ENCODE measurements at places on chromosomes 12 and 14.

- DNase-seq, result peak; percentile 16
Observed at GRCh38 chr12:125092108-125092871, 27.1 kb downstream of the AACS start.

- DNase-seq, result peak; percentile 85
Observed at GRCh38 chr14:96274543-96274942, 18.5 kb downstream of the BDKRB1 start.

DNA sequence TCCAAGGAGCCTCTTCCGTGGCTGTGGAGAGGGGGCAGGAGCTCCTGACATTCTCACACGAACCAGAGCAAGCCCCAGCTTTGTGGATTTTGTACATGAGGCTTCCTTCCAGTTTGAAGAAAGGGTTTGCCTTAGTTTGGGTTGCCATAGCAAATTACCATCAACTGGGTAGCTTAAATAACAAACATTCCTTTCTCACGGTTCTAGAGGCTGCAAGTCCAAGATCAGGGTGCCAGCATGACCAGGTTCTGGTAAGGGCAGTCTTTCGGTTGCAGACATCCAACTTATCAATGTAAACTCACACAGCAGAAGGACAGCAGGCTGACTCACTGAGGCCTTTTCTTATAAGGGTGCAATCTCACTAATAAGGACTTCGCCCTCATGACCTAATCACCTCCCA lies 25.9 kb upstream of the STAB2 start:
- DNase-seq, result peak; percentile 32

- peak; percentile 44 for DNase-seq
Observed at GRCh38 chr14:61699027-61699426, 3.7 kb downstream of the HIF1A start.

GRCh38 chr12:20885552-20885951 lies 75.0 kb downstream of the SLCO1B3 start:
- no peak for DNase-seq

GRCh38 chr12:45543887-45544286 lies 185.6 kb upstream of the ARID2 start:
- DNase-seq, result peak; percentile 94

GRCh38 chr12:101076921-101077320 lies 133.1 kb downstream of the SLC5A8 start:
- peak; percentile 64 for DNase-seq

All from fibroblast of the aortic adventitia (primary cell).